HTR-8/SVneo (cell line): ENCODE measurements at places on chromosomes 16 and 17.

GRCh38 chr16:80619824-80620223 lies 79.0 kb downstream of the DYNLRB2 start:
- DNase-seq = peak; percentile 41

GRCh38 chr17:2034157-2034556 lies 4.2 kb downstream of the DPH1 start:
- no peak for DNase-seq

DNA sequence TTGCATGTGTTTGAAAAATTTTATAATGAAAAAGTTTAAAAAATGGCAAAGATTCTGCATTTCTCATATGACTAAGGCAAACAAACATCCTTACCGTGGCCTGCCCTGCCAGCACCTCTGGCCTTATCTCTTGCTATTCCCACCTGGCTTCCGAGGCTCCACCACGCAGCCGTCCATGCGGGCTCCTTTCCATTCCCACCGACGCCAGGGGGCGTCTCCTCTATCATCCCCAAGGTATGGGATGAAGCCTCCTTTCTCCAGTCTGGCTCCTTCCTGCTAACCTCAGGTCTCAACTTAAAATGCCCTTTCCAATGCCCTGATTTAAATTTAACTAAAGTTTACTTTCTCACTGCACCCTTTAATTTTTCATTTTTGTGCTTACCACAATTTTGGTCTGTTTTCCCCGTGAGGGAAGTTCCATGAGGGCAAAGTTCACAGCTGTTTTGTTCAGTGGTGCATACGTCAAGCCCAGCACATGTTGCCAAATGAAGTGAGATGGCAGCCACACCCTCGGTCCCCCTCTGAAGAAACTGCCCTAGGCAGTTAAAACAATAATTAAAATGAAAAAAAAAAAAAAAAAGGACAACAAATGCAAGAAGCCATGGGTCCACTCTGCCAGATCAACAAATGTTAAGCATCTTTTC lies 13.3 kb upstream of the SDK2 start:
- no peak for DNase-seq

DNA sequence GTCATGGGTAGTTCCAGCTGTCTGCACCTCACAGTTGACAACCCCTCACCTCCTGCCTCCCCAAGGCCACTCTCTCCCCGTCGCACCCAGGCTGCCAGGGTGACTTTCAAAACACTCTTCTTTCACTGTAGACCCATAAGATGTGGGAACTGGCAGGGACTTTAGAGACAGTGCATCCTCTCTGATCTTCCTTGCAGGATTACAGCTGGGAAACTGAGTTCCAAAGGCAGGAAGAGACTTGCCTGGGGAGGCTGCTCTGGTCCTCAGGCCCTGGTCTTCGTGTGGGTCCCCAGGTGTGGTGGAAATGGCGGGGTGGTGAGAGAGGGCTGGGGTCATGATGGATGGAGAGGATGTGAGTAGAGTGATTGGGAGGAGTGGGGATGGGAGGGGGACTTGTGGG lies 21.9 kb upstream of the NKD1 start:
- DNase-seq = no peak

DNA sequence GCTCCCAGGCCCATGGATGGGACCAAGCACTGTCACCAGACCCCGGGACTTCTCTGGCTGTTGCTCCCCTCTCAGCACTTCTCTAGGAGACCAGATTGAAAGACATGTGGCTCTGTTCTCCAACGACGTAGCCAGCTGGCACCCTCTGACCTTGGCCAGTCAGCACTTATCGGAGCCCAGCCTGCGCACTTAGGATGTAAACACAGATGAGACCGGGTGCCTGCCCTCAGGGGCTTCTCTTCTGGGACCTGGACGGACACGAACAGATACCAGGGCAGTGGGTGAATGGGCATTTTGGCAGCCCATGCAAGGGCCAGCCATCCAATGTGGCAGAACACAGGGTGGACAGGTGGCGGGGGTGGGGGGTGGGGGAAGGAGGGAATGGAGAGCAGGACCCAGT lies 6.6 kb downstream of the ZDHHC1 start:
- DNase-seq = no peak

DNA sequence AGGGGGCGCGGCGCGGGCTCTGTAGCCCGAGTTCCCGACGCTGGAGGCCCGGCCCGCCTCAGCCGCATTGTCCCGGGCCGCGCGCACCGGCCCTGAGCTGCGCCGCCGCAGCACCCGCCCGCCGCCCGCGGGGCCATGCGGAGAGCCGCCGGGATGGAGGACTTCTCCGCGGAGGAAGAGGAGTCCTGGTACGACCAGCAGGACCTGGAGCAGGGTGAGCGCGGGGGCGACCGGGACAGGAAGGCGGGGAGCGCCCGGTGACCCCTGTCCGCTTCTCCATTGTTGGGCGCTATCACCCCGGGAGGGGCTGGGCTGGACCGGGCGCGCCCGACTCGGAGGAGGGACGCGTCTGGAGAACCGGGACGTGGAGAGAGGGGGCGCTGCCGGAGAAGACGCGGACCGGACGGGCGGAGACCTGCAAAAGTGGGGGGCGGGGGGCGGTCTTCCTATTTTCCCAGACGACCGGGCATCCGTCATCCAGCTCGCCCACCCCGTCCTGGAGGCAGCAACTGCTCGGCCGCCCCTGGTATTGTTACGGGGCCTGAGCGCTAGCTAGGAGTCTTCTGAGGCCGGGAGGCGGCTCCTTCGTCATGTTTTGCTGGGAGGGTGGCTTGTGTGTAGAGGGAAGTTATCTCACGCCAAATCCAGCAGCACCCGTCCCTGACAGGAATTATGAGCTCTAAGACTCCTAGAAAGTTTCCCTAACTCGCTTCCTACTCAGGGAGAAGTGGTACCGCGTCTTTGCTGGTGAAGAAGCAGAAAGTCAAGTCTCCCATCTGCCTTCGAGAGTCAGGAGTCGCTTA lies 678 bp downstream of the CDR2L start:
- peak; percentile 77 for DNase-seq

- DNase-seq = no peak
Measured at GRCh38 chr17:79836972-79837887, 2.0 kb downstream of the CBX4 start.

DNA sequence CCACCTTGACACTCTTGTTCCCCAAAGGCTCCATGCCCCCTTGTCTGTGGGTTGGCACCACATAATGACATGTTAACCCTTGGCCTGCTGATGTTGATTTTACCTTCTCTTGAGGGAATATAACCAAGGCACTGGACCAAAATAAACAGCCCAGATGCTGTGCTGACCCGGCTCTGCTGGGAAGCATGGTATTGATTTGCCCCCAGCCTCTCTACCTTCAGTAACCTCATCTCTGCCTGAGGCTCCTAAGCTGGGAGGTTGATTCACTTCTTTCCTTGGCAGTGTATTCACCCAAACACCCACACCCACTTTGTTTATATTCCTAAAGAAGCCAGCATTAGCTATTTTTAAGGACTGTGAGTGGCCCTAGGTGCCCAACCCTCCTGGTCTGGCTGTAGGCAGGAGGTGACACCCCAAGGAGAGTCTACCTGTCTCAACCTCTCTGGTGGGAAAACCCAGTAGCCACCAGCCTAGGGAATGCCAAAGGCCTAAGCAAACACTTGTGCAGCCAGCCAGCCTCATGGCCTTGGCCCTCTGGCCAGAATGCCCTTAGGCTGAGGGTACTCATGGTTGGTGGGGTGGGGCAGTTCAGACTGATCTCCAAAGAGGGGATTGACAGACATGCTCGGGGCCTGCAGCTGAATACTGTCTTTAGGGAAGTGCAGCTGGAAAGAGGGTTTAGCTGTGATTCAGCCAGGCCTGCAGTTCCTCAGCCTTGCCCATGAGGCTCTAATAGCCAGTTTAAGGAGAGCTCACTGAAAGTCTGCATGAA lies 42.7 kb downstream of the GNAO1 start:
- no peak for DNase-seq

DNA sequence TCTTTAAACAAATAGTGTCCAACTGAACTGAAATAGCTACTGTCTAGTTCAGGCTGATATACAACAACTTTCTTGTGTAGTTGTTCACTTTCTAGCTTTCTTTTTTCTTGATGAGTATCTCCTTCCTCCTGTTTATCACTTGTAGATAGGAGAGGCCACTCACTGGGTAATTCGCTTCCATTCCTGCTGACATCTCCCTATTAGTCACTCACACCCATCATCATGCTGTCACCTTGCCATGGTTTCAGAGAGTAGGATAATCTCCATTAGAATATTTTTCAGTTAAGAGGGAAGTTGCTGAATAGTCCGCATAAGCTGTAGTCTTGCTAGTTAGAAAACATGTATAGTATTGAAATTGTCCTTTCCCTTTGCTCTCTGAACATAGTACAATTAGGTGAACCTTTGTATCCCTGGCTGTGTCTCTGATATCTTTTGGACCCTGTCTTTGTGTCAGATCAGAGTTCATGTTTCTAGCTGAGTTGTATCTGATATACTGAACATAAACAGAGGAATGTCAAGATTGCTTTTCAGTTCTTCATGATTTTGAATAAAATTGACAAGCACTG lies 64.4 kb upstream of the RASL10B start:
- no peak for DNase-seq

DNA sequence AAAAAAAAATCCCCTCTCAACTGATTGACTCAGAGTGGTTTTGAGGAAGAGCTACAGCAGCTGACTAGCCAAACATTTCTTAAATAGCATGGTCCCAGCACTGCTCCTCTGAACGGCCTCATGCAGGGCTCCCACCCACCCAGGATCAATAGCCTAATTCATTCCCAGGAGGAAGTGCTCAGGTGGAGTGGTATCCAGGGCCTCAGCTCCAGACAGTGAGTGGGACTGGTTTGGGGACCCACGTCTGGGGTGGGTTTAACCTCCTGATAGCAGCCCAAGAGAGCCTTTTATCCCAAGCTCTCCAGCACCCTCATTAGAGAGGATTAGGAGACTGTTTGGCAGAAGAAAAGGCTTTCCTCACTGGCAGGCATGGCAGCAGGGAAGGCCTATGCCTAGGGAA lies 68.5 kb upstream of the CDH5 start:
- no peak for DNase-seq

DNA sequence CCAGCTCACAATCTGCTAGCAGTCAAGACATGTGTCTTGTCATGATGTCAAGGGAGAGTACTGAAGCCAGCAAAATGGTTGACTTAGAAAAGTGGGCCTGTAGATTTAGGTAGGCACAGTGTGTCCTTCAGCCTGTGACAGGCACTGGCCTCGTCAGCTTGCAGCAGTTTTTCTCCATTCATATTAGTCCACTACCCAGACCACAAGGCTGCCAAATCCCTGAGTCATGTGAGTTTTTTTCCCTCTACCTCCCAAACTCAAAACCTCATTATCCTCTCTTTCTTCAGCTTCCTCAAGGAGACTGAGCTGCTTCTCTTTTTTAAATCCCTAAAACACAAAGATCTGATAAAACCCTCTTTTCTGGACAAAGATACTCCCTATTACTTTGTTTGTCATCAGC lies 102.6 kb upstream of the HS3ST3A1 start:
- DNase-seq = no peak

DNA sequence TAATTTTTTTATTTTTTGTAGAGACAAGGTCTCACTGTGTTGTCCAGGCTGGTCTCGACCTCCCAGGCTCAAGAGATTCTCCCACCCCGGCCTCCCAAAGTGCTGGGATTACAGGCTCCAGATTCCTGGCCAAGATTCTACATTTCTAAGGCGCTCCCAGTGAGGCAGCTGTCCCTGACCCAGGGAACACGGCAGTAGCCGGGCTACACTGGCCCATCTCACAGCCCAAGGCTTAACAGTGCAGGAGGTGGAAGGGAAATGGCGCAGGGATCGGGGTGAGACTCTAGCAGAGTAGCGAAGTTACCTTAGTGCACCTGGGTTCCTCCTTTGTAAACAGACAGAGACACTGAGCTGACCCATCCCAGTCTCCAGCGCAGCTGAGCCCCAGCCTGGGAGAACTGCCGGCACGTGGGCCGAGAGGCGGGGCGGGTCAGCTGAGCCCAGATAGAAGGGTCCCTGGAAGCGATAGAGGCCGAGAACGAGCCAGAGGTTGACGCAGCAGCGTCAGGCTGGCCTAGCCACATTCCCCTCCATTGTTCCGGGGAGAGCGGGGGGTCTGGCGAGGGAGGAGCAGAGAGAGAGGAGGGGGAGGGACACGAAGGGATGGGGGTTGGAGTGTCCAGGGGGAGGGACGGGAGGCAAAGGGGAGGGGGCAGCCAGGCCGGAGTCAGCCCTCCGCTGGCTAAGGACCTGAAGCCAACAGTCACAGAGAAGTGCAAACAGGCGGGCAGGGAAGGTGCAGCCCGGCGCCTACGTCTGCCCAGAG lies 2.5 kb downstream of the CARHSP1 start:
- no peak for DNase-seq

GRCh38 chr17:41772586-41773189 lies 13.8 kb downstream of the JUP start:
- no peak for DNase-seq

GRCh38 chr17:70857351-70857750 lies 688.0 kb downstream of the KCNJ2 start:
- no peak for DNase-seq

DNA sequence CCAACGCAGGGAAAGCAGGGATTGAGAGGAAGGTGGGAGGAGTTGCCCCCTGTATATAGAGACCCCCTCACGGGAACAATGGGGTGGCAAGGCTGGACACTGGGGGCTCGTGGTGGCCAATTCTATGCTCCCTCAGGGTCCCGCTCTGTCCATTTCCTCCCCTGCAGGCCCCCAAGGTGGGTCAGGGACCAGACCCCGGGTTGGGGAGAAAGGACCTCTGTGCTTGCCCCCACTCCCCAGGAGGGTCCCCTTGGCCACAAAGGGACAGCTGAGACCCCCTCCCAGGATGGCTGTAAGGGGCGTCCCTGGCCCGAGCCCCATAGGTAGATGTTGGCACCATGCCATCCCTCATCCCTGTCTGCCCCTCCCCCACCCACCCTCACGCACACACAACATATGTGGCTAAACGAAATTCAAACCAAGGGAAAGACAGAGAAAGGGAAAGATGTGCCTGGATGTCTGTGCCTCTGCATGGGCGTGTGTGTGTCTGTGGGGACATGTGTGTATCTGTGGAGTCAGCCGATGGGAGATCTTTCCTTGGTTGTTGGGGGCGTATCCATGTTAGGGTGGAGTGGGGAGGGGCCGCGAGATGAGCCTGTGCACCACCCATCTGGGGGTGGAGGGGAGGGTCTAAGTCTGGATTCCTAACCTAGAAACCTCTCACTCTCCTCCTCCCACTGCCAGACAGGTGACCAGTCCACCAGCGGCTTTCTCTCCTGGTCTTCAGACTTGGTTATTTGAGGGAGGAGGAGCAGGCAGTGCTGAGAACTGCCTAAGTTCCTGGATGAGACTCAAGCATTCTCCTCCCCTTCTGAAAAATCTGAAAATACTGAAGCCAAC lies 642 bp upstream of the NEUROD2 start:
- no peak for DNase-seq

GRCh38 chr17:64162554-64162953 lies 32.6 kb upstream of the ERN1 start:
- no peak for DNase-seq

GRCh38 chr17:4645642-4646041 lies 4.2 kb upstream of the ALOX15 start:
- DNase-seq = no peak

DNA sequence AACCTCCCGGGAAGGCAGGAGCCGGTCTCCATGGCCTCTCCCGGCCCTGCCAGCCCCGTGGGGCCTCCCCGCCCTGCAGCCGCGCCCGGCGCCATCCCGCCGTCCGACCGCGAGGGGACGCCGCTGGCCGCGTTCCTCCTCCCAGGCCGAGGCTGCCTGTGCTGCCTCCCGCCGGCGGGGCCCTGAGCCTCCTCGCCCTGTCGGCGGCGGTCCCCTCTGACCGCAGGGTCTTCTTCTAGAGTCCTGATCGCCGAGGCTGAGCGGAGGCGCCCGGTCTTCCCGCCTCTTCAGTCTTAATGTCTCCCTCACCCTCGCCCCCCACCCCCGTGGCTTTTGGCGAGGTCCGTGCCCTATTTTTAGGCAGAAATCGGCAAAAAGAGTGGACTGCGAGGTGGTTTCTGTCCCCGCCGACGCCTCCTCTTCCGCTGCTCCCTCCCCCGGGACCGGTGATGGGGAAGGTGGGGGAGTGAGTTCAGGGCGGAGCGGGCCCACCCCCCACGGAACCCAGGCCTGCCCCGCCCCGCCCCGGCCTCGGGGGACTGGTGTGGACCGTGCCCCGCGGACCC lies 794 bp upstream of the CPNE7 start:
- peak; percentile 78 for DNase-seq
